ENCODE measurements at places on chromosomes 12 and 14. TPM values are rescaled to one million over a fixed set of nuclear protein-coding genes. Genes with fewer than 3 reads are reported as not detected.

DNA sequence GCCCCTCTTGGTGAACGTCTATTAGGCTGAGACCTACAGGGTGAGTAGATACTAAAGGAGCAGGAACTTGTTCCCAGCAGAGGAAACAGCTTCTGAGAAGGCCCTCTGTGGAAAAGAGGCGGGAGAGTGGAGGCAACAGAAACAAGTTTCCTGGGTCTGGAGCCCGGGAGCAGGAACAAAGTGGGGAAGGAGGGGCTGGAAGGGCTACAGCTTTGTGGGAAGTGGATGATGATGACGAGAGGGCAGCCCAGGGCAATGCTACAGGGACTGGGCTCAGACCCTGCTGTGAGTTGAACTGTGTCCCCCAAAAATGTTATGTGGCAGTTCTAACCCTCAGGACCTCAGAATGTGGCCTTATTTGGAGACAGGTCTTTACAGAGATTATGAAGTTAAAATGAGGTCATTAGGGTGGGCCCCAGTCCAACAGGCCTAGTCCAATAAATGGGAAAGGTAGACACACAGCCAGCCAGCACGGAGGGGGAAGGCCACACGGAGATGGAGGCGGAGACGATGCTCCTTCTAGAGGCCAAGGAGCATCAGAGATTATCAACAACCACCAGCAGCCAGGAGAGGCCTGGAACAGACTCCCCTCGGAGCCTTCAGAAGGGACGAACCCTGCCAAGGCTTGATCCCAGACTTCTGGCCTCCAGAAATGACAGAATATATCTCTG, 14.3 kb downstream of the CAMKK2 start:
- DNase-seq: no peak

DNA sequence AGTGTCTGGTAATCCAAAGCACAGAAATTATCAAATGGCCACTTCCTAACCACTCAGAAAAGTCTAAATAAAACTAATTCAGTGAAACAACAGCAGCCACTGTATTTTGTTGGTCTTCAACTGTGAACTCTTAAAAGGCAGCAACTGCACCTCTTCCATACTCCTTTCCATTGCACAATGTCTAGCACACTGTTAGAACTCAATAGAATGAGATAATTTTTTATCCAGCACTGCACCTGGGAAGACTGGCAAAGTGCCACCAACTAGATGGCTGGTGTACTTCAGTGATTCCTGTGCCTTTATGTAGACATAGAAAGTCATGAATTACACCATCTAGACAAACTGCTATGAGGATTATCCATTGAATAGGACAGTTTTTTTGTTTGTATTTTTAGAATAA, 26.2 kb downstream of the LGR5 start:
- no peak for DNase-seq

- no peak for DNase-seq
Observed at GRCh38 chr12:30110958-30111586, 327.3 kb upstream of the TMTC1 start.

DNA sequence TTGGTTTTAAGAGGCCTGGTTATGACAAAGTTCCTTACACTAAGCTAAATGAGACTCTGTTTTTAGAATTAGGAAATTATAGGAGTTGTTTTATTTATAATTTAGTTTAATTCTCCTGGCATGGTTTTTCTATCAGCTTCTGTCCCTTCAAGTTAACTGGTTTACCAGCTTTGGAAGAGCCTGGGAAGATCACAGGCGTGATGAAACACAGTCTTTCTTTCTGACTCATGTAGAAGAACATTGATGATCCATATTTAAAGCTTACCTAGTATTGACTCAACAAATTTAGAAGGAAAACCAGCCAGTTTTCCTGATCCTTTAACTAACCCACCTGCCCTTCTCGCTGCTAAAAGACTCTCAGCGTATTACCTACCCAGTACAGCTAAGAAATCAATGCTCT, 155.2 kb downstream of the TGFB3 start:
- peak; percentile 66 for DNase-seq

DNA sequence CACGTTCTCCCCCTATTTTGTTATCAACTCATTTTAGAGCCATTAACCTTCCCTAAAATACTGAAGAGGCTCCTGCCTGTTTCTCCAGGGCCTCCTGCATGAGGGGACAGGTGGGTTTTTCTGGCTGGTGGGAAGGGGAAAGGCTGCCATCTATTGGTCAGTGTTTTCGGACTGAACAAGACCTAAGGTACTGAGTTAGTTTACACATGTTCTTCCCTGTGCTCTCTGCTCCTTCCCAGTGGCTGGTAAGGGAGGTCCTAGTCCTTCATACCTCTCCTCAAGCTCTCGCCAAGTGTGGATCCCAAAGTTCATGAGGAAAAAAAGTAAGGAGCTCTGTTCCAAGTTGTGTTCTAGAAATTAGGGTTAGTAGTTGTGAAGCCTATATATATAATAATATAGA, 357.5 kb downstream of the FSCB start:
- DNase-seq: peak; percentile 19

DNA sequence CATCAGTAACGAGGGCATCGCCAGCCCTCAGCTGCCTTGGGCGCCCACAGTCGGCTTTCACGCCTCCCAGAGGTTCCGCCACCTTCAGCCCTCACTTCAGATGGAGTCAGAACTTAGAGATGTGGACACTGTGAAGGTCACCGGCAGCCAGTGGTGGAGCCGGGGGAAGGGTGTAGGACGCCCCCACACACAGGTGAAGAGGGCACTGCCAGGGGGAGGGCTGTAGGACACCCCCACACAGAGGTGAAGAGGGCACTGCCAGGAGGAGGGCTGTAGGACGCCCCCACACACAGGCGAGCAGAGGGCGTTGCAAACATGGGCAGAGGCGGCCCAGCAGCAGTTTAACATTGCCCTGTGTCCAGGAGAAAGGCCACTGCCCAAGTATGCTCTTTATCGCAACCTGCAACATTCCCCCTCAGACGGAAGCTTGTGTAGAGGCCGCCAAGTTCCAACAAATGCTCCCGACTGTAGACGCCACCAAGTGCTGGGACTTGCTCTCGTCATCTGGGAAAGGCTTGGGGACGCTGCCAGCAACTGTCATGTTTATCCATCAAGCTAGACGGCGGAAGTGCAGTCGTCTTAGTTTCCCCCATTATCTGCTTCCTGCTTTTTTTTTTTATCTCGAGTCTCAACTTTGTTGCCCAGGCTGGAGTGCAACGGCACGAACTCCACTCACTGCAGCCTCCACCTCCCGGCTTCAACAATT, 4.9 kb upstream of the ANKLE2 start:
- DNase-seq: no peak

DNA sequence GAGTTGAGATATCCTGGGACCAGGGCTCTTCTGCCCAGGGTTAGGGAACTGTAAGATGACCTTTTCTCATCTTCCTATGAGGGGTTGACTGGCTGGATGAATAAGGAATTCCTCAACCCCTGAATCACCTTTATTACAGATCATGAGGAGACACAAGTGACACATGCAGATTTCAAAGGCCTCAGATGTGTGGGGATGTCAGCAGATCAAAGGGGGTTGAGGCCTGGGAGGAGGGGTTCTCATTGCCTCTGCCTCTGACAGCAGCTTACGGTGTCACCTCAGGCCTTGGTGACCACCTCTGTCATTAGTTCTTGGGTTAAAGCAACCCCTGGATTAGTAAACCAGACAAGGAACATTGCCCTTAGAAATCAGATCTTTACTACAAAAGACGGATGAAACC, 2.1 kb upstream of the KRT72 start:
- no peak for DNase-seq

- DNase-seq: no peak
Observed at GRCh38 chr12:105352940-105353635, 22.6 kb downstream of the C12orf75 start.

The TNFRSF1A gene
- 144 TPM for total RNA-seq

The KRT86 gene
- 5.7 TPM for total RNA-seq

The CCDC198 gene
- not detected for total RNA-seq

The CKAP4 gene
- 73.6 TPM for total RNA-seq
